ENCODE measurements at places on chromosomes 5 and 9.

- no peak for DNase-seq
Measured at GRCh38 chr5:132976852-132977251, 13.4 kb upstream of the AFF4 start.

DNA sequence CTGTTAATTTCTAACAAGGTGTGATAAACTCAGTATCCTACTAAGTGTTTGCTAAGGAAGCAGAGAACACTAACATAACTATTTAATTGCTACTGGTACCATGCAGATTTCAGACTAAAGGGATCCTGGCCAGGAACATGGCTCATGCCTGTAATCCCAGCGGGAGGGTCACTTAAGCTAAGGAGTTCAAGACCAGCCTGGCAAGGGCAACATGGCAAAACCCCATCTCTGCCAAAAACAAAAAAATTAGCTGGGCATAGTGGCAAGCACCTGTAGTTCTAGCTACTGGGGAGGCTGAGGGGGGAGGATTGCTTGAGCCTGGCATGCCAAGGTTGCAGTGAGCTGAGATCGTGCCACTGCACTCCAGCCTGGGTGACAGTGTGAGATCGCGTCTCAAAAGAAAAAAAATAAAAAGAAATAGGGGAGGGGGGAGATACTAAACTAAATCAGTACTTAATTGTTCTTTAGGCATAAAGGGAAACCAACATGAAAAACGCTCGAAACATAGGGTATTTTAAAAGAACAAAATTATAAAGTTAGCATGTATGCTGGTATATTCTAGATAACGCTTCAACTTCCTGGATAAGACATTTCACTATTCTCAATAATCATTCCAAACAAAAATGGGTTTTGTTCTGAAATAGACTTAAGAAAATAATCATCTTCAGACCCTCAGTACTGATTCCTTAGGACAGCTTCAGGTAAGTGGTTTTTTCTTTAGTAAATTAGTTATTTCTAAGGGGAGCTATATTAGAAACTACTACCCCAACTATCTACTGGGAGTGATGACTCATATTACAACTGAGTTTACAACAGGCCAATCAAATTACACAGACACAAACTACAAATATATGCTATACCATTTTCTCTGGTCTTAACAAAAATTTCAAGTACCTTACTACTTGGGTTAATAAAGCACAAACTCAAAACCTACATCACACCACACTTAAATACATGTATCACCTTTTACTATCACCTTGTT, 3.5 kb downstream of the PANK3 start:
- no peak for DNase-seq

- no peak for DNase-seq
Measured at GRCh38 chr9:77455312-77455927, 192.7 kb downstream of the GNA14 start.

- no peak for DNase-seq
Measured at GRCh38 chr5:27491047-27491446, 452.7 kb upstream of the CDH9 start.

DNA sequence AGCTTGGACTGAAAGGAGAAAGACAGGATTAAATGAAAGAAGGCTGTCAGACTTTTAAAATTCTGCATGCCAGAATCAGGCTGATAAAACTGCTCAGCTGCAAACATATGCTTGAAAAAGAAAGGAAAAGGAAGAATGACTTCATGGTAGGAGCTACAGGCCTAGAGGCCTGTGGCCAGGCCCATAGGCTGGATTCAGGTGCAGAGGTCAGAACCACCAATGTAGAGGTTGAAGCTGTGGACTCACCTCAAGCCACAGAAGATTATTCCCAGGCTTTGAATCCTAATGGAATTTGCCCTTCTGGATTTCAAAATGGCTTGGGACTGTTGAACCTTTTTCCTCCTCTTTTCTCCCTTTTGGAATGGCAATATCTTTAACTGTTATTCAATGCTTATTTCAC, 47.7 kb downstream of the TMEM38B start:
- DNase-seq: no peak

DNA sequence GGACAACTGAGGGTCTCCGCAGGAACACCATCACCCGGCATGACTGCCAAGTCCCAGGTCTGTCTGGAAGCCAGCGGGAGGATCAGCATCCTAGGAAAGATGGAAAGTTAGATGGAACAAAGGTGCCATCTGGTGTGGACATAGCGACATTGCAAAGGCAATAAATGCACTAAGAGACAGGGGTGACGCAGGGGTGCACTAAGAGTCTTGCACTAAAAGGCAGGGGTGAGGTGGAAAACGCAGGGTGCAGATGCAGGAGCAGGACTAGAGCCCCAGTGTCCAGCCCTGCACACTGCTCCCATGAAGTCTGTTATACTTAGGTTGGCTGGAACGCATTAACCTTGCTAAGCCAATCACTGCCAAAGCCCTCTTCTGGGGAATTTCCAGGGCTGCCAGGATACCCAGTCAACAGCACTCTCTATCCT, 15.5 kb downstream of the ATOX1 start:
- no peak for DNase-seq

DNA sequence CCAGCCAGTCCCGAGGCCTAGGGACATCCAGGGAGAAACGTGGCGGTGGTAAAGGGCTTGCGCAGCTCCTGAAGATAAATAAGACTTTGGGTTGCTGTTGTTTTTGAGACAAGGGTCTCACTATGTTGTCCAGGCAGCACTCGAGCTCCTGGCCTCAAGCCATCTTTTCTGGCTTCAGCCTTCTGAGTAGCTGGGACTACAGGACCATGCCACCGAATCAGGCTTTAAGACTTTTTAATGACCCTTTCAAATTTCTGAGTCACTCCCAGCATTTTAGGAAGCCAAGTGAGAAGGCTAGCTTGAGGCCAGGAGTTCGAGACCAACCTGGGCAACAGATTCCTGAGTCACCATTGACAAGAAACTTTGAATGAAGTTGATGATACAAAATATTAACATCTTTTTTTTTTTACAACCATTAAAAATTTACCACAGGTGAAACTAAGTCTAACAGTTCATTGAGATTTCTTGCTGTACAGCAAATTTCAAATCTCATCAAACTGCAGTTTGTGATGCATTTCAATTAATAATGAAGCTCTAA, 817 bp upstream of the GNE start:
- DNase-seq: no peak

DNA sequence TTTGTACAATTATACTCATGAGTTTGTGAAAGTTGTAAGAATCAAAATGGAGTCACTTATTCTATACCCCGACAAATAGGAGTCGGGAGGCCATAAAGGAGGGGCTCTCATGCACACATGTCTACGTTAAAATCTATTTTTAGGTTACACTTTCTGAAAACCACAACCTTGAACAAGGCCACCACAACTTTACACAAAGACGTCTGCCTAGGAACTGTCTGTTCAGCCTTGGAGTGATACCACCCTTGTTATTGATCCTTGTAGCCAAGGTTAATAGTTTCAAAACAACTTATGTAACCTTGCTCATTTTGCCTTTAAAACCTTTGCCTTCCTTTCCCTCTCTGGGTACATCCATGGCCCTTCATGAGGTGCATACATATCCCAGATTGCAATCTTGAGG, 4.1 kb upstream of the NDFIP1 start:
- no peak for DNase-seq

GRCh38 chr9:127505396-127506116, 54.2 kb downstream of the LRSAM1 start:
- no peak for DNase-seq

DNA sequence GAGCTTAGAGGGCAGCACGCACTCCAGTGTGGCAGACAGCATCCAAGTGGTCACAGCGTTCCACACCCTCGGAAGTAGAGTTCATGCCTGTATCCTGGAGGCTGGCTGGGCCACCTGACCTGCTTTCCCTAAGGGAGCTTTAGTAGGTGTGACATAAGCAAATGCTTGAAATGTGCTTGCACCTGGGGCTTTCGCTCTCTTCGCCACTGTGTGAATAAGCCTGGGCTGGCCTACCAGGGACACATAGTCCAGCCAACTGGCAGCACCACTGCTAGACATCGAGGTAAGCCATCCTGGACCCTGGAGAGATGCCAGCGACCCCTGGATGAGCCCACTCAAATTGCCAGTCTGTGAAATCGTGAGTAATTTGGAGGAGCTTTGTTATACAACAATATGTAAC, 24.9 kb upstream of the IRX4 start:
- DNase-seq: no peak

DNA sequence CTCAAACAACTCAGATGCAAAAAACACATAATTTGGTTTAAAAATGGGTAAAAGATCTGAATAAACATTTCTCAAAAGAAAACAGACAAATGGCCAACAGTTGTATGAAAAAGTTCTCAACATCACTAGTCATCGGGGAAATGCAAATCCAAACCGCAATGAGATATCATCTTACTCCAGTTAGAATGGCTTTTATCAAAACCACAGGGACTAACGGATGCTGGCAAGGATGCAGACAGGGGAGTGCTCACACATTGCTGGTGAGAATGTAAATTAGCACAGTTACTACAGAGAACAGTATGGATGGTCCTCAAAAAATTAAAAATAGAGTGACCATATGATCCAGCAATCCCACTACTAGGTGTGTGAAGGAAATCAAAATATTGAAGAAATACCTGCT, 589.1 kb upstream of the ADAMTS16 start:
- no peak for DNase-seq

- no peak for DNase-seq
Measured at GRCh38 chr9:8486095-8486494, 686.5 kb upstream of the DMAC1 start.

GRCh38 chr9:136620441-136621018, 42.2 kb upstream of the EGFL7 start:
- no peak for DNase-seq

DNA sequence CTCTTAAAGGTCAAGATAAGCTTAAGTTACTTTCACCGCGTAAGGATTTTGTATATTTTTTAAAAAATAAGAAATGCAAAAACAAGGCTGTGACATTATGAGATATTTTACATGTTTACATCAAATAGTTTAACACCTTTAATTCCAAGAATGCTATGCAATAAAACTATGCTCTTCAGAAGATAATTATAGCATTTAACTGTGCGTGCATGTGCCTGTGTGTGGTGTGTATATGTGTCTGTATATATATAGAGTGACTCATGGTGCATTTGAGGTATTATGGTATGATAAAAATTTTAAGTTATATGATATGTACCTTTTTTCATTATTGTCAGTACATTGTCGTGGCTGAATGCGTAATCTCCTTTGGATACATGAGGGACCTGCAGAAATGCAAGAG, 539.3 kb downstream of the PDE4D start:
- DNase-seq: no peak

DNA sequence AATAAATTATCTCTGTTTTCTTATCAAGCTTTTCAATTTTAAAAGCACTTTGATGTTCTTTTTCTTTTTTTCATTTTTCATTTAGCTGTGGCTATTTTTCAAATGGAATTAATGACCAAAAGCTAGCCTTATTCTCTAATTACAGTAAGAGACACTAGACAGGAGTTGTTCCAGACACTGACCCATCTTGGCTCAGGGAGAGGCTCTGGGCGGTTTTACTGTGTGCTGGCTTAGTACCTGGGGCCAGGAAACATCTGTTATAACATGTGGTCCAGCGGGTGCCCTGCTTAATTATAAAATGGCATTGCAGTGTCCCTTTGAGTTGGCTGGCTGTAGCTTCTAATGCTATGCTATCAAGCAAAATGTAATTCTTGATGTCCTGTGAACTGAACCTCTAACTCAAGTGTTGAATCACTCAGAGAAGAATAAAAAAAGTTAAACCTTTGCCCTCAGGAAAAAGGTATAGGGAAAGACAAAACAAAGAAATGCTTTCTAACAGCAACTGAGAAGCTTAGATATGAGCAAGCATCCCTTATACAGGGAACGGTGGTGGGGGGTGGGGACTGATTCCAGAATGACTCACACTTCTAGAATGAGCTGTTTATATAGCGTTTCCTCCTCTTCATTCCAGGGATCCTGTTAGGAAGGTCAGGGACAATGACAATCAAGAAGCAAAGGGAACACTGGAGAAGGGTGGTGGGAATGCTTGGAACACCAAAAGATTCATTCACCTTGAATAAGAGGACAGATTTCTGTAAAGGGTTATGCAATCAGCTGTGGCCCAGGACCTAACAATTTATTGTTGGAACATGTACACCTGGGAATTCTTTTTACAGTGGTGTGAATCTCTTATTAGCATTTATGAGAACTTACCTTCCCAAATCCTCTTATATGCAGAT, 58.7 kb upstream of the NFIB start:
- no peak for DNase-seq

DNA sequence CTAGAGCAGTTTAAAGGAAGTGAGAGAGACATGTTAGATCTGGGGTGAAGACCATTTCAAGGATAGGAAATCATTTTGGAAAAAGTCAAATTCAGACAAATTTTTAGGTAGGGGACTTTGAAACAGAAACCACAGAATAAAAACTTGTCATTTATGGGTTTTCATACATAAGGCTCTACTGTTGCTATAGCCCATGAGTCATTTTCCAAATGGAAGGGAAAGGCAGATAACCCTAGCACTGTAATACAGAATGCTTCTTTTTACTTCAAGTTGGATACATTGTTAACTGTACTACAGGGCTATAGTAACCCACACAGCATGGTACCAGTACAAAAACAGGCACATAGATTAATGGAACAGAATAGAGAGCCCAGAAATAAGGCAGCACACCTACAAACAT, 455.4 kb downstream of the EBF1 start:
- DNase-seq: no peak

DNA sequence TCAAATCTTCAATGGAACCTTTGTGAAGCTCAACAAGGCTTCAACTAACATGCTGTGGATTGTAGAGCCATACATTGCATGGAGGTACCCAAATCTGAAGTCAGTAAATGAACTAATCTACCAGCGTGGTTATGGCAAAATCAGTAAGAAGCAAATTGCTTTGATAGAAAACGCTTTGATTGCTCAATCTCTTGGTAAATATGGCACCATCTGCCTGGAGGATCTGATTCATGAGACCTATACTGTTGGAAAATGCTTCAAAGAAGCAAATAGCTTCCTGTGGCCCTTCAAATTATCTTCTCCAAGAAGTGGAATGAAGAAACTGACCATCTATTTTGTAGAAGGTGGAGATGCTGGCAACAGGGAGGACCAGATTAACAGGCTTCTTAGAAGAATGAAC, 54.7 kb upstream of the TTC39B start:
- no peak for DNase-seq

DNA sequence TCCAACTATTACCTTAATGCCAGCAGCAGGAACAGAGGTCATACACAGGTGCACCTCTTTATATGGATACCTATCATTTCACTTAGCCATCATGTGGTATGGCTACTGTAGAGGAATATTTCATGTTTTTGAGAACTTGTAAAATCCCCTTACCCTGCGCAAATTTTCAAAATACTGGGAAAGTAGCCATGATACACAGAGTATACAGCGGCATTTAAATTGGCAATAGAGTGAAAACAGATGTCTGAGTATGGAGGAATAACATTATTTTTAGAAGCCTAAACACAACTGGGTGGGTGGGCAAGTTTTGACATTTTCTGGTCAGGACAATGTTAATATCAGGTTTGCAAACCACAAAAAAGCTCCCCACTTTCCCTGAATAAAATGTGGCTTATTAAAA, 109.5 kb downstream of the SMIM23 start:
- DNase-seq: no peak

GRCh38 chr5:863244-863805, 12.5 kb upstream of the ZDHHC11 start:
- DNase-seq: no peak
